ENCODE measurements at places on chromosomes 16 and 17.

GRCh38 chr16:82011199-82011641, at the start of gene SDR42E1:
Gene SDR42E1 (minus strand): TSS chr16:82011470. CDS start chr16:82000858, 10,612 bp downstream.
- DNase-seq, result peak; percentile 89

DNA sequence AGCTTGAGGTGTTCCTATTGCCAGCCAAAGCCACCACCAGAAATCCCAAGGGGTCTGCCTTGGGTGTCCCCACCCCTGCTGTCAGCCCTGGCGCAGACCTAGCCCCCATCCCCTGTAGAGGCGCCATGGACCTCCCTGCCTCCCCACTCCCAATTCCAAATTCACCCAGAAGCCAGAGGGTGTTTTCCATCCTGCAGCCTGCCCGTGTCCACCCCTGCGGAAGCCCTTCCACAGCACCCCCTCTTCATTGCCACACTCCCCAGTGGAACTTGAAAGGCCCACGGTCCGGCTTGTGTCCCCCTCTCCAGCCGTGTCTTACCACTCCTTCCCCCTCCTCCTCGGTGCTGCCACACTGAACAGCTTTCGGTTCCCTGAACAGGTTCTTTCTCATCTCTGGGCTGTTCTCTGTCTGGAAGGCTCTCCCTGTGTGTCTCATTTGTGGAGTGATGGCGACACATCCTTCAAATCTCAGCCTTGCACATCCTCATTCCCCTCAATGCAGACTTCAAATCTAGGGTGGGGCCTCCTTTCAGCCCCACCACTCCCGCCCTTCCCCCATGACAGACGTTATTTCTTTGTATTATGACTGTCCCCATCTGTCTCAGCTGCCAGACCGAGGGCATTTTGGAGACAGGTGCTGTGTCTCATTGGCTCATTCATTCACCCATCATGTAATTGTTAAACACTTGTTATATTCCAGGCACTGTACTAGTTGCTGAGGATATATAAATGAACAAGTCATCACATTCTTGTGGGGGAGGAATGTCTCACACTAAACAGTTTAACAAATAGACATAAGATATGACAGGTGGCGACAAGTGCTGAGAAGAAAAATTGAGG, 36.3 kb downstream of the ADGRG5 start:
- DNase-seq, result peak; percentile 29

GRCh38 chr17:60390925-60391470, 935 bp downstream of the USP32 start:
- no peak for DNase-seq

DNA sequence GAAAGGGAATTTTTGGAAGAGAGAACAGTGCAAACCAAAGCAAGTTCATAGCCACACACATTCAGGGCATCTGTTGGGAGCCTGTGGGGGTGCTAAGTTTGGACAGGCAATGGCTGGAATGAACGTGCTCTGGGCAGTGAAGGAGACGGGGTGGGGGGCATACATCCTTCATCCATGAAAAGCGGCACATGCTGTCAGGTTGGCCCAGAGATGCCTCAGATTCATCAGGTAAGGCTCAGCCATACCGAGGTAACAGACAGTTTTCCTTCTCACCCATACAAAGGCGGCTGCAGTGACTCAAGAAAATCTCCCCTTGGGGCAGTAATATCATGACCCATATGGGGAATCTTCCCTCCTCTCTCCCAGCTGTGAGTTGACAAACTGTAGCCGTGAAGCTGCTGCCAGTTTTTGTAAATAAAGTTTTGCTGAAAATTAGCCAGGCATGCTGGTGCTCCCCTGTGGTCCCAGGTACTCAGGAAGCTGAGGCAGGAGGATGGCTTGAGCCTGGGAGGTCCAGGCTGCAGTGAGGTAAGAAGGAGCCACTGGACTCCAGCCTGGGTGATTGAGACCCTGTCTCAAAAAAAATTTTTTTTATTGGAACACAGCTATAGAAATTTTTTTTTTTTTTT, 9.2 kb upstream of the UBALD2 start:
- no peak for DNase-seq

DNA sequence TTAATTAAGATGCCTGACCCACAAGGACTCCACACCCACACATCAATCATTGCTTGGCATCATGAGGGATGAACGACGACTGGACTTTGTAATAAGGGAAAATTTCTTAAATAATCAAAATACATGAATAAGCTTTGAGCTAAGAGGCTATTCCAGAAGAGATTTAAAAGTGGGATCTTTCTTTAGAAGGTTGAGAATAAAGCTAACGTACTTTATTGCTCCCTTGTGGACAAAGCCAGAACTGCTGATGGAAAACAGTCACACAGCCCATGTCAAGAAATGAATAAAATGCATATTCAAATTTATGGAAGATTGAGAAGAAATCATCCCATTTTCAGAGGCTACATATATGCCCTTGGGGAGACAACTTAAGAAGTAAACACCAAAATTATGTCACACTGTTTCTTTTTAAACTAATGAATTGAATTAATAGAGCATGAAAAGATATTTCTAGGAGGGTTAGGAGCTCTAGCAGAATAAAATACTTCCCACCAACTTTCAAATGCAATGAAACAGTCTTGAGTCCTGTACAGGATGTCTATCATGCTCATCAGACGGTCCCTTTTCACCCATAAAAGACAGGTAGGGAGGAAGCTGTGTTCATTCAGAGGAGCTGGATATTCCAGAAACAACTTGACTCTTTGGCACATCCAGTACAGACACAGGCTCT, 60.2 kb upstream of the PHOSPHO1 start:
- DNase-seq, result peak; percentile 7

- DNase-seq, result no peak
Observed at GRCh38 chr17:50833510-50834428, 1.6 kb upstream of the WFIKKN2 start.

DNA sequence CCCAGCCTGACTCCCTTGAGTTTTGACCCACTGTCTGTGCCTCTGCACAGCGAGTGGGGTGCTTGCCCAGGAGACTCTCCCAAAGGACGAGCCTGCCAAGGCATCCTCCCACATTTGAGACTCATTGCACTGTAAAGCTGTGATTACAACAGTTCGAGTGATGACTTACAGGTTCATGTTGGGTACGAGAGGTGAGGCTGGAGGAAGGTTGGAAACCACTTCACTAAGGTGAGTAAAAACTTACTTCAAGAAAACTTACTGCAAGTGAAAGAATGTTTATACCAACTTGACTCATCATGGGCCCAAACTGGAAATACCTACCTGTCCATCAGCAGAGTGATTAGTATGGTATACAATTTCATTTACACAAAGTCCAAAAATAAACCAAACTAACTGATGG, 360.1 kb upstream of the CDH11 start:
- no peak for DNase-seq

GRCh38 chr16:55501549-55502322, 7.1 kb upstream of the LPCAT2 start:
- DNase-seq, result no peak

- no peak for DNase-seq
Observed at GRCh38 chr17:81114351-81115093, 50.8 kb upstream of the PVALEF start.

DNA sequence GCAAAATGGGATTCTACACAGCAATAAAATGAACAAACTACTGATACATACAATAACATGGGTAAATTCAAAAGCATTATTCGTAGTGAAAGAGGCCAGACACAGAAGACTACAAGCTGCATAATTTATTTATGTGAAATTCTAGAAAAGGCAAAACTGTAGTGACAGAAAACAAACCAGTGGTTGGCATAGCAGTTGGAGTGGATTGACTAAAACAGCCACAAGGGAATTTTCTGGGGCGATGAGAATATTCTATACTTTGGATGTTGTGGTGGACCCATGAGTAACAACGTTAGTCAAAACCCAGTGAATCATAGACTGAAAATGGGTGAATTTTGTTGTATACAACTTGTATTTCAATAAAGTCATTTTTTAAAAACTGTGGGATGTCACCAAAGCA, 63.2 kb upstream of the RPL38 start:
- no peak for DNase-seq

- DNase-seq, result no peak
Observed at GRCh38 chr16:48271728-48272127, 24.4 kb upstream of the ABCC11 start.

DNA sequence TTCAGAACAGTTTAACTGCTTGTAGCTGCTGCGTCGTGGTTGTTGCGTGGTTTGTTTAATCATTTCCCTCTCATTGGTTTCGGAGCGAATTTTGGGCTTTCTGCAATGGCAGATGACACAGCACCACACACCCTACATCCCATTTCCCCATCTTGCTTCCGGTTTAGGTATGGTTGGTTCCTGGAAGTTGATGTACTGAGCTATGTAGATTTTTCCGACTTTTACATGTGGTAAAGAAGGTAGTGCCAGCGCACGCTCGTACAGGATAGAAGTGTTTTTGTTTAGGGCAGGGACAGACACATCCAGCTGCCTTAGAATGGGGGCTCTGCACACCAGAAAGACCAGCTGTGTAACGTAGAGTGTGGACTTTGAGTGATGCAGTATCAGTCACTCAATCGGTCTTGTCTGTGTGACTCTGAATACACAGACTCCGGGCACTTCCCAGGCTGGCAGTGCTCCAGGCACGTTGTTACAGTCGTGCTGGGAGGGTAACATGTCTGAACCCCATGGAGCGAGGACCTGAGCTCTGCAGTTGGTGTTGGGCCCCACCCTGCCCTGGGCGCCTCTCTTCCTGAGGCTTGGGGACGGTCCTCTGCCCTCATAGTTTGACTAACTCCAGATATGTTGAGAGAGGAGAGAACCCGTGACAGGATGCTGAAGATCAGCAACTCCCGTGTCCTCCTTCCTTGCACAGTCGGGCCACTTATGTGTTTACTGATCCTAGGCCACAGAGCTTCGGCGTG, 172.0 kb upstream of the CHMP6 start:
- no peak for DNase-seq

DNA sequence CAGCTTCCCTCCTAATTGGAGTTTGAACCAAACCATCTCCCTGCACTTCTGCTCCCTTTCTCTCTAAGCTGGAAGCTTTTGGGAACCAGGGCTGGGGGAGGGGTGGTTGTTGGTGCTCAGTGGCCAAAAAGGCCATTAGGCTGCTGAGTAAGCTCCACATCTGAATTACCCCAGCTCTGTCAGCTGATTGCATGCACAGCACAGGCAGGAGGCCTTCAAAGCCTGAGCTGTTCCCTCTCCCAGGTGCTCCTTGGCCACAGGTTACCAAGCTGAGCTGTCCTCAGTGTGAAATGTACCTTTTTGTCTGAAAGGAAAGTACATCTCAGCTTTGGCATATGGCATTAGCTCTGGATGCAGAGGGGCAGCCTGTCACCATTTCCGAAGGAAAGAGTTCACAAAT, 6.2 kb upstream of the TBKBP1 start:
- DNase-seq, result no peak

DNA sequence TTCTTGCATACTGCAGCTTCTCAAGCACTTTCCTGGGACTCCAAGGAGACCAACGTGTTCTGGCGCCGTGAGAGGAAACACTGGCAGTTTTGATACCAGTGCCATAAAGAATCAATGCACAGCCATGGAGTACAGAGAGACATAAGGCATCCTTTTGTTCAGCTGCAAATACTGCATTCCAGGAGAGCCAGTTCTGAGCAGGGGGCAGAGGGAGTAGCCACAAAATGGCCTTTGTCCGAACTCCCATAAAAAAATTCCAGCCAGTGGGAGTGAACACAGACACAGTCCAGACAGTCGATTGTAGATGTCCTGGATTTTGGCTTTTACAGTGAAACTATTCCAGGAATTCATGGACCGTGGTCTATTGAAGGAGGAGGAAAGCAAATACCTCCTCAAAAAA, 36.2 kb upstream of the TEKT3 start:
- DNase-seq, result no peak

- no peak for DNase-seq
Observed at GRCh38 chr16:71889147-71889546, 5.2 kb upstream of the ZNF821 start.

DNA sequence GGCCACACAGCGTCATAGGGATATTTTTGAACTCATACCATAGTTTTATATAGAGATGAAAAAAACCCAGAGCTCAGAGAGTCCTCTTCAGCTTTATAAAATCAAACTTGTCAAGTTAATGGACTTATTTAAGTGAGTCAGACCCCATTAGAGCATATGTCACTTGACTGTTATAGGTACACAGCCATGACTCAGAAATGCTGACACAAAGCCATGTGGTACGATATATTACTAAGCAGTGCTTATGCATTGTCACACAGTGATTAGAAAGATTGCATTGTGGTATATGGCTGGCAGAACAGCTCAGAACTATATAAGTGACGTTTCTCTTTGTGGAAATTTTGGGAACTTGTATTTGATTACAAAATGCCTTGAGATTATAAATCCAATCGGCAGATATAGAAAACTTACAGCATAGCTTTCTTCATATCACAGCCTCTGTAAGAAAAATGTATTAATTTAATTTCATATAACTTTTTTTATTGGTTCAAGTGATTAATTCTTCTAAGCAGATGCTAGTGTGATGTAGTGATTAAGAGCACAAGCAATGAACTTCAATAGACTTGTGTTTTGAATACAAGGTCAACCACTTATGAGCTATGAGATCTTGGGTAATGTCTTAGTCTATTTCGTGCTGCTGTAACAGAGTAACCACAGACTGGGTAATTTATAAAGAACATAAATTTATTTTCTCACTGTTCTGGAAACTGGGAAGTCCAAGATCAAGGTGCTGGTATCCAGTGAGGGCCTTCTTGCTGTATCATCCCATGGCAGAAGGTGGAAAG, 25.8 kb upstream of the GINS3 start:
- no peak for DNase-seq

DNA sequence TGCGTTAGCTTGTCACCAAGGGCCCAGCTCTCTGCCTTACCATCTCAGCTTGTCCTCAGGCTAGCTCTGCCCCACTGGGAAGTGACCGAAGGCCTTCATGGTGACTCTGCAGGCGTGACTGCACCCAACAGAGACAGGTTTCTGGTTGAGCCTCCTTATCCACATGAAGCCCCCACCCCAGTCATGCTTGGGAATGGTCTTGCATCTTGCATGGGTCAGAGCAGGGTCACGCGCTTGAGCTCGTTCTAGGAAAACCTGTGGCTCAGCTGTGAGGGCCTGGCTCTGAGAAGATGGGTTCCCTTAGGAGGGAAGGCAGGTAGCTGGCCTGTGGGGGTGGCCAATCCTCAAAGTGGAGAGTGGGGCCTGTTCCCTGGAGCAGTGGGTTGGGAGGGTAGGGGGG, 122.8 kb downstream of the BANP start:
- no peak for DNase-seq

- no peak for DNase-seq
Observed at GRCh38 chr16:80250381-80250780, 290.4 kb upstream of the DYNLRB2 start.

GRCh38 chr16:73347500-73348375, 299.8 kb upstream of the ZFHX3 start:
- no peak for DNase-seq

GRCh38 chr16:84484579-84485254, 19.7 kb downstream of the MEAK7 start:
- peak; percentile 11 for DNase-seq

- DNase-seq, result no peak
Observed at GRCh38 chr16:22948603-22949368, 134.8 kb downstream of the HS3ST2 start.

DNA sequence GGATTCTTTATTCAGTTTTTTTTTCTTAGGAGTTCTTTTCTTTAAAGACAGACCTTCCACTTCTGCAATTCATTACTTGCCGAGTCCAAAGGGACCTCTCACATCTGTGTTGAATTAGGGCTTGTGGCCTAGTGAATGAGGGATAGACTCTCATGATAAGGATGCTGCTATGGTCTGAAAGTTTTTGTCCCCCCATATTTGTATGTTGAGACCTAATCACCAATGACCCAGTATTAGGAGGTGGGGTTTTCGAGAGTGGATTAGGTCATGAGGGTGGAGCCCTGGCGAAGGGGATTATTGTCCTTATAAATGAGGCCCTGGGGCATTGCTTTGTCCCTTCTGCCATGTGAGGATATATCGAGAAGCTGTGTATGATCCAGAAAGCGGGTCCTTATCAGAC, 9.5 kb downstream of the KRT12 start:
- DNase-seq, result no peak

All from NCI-H2171 (cell line).